ENCODE measurements at places on chromosomes 7 and 10.

GRCh38 chr7:231858-232246 lies 39.5 kb downstream of the FAM20C start:
- no peak for DNase-seq

GRCh38 chr10:106592396-106592795 lies 572.1 kb downstream of the SORCS1 start:
- no peak for DNase-seq

GRCh38 chr7:2445898-2446555 lies 30.2 kb downstream of the GRIFIN start:
- DNase-seq: no peak

DNA sequence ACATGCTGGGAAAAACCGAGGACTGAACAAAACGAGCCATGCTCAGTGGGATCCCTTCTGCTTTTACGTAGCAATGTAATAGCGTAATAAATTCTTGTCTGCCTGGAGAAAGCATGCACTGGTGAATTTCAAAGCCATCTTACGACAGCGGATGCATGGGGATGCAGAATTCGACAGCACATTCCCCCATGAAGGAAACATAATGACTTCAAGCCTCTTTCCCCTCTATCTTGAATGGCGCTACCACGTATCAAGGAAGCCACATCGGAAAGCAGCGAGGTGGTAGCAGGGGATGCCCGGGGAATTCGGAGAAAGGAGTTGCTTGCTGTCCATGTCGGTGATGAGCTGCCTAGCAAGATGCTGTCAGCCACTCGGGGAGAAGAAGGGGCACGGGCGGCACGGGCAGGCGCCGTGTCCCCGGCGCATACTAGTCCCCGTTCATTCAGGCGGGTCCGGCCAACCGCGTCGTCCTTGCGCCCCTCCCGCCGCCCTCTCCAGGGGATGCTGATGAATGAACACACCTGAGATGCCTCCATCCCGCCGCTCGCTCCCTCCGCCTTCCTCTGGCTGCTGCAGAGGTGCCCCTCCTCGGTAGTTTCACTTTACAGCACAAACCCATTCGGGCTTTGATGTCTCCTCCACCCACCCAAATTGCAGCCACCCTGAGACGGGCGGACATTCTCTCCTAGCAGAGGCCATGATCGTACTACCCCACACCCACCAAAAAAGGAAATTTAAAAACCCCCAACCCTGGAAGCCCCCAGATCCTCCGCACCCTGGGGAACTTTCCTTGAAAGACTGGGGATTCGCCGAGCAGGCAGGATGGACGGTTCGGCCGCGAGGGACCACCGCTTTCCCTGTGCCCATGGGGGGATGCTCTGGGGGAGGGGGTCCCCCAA lies 644 bp downstream of the SORBS1 start:
- DNase-seq: peak; percentile 64

DNA sequence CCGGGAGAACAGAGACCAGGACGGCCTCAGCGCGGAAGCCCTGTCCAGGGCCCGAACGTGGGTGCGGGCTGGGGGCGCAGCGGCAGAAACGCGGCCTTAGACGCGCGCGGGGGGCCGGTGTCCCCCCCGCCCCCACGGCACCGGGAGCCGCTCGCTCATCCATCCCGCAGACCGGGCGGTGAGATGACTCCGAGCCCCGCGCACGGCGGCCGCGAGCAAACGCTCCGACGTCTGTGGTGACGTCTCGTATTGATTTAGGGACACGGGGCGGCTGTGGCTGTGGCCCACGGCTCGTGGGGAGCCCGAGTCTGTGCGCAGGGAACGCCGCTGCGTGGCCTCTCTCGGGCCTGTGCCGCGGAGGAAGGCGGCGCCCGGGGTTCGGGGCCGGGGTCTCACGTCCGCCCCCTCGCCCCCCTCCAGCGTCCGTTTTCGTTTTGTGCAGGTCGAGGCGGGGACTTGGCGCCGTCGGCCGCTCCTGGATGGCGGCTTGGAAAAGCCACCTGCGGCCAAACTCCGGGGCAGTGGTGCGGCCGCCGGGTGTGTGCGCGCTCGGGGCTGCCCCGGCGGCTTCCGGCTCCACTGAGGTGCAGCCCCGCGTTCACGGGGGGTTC lies 1.0 kb upstream of the NKX6-2 start:
- DNase-seq: no peak
